NCI-H460 (cell line): ENCODE measurements at places on chromosomes 3 and 15. TPM values are rescaled to one million over a fixed set of nuclear protein-coding genes. Genes with fewer than 3 reads are reported as not detected.

Gene C3orf49
- total RNA-seq, result 31.1 and 34.7 TPM in 2 replicates

DNA sequence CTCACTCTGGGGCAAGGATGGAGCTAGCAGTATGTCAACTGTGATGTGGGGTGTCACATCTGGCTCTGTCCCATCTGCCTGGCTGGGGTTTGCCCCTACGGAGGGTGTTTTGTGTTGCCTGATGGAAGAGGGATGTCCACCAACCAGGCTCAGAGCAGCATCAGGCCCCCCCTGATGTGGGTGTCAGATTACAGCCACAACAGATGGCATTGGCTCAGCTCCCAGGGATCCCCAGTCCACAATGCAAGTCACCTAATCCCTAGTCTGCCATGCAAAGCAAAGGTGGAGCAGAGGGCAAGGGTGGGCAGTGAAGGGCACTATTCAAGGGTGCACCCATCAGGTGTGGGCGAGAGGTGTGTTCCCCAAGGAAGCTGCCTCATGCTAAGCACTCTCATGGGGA lies 48.9 kb upstream of the AMOTL2 start:
- no peak for DNase-seq

DNA sequence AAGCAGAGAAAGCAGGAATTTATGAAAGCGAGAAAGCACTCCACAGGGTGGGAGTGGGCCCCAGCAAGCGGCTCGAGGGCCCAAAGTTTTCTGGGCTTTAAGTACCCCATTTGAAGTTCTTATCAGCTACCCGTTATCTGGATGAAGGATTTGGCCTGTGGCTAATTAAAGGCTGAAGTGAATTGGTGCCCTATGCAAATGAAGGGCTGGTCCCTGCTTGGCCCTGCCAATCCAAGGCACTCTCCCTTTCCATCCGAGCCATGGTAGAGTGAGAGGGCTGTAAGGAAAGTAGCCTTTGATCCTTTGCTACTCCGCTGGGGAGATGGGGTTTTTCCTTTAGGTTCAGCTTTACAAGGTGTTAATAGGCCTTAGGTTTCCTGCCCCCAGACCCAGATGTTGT lies 469.3 kb upstream of the CFAP20DC start:
- DNase-seq, result no peak

GRCh38 chr15:50943638-50944037 lies 35.2 kb downstream of the AP4E1 start:
- no peak for DNase-seq

DNA sequence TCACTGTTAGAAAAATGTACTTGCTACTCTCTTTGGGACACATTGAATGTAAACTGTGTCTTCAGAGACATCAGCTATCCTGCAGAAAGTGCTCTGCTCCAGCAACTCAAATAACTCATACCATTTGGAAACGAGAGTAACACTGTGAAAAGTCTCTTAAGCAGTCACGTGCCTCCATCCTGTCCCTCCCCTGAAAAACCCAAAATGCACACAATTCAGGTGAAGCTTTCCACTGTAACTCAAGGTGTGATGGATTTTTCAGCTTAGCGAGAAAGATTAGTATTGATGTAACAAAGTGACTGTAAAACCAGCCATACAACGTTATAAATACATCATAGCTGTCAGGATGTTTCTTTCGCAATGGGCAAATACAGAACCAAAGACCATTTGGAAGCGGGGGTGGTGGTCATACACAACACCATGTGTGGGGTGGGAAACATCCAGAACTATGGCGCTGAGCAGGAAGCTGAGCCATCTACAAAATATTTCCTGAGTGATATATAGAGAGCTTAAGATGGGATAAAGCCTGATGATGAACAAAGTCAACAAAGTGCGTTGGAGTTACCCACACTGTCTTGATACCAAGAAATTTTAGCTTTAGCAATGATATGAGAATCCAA lies 332.3 kb downstream of the FOXP1 start:
- DNase-seq, result no peak

DNA sequence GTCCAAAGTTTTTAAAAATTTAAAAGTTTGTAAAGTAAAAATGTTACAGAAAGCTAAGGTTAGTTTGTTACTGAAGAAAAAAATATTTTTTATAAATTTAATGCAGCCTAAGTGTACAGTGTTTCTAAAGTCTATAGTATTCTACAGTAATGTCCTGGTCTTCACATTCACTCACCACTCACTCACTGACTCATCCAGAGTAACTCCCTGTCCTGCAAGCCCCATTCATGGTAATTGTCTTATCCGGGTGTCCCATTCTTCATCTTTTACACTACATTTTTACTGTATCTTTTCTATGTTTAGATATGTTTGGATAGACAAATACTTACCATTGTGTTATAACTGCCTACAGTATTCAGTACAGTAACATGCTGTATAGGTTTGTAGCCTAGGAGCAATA lies 36.7 kb upstream of the ATP10A start:
- no peak for DNase-seq

- no peak for DNase-seq
These were observed 11.3 kb downstream of the CGNL1 start for GRCh38 chr15:57387564-57388076.

Gene PRR23B
- not detected in 2 replicates for total RNA-seq

- DNase-seq, result peak; percentile 13
These were observed 342.2 kb downstream of the GBE1 start for GRCh38 chr3:81419228-81419627.

Gene RAB6B
- 0.12 and 0.30 TPM in 2 replicates for total RNA-seq

DNA sequence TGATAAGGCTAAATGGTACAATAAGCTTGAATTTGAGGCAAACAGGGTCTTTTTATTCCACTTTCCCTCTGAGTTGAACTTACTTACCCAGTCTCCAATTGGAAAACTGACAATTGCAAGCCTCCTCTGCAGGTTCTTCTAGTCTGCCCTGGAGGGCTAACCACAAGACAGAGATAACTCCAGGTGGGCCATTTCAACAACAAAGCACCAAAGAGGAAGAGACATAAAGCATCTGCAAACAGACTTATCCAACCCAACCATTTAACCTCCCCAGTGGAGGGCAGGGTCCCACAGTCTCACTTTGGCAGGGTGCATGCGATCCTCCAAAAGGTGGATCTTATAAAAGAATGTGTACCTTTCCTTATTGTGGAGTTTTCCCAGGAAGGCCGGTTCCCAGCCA lies 525.8 kb downstream of the DIPK2A start:
- DNase-seq, result no peak

DNA sequence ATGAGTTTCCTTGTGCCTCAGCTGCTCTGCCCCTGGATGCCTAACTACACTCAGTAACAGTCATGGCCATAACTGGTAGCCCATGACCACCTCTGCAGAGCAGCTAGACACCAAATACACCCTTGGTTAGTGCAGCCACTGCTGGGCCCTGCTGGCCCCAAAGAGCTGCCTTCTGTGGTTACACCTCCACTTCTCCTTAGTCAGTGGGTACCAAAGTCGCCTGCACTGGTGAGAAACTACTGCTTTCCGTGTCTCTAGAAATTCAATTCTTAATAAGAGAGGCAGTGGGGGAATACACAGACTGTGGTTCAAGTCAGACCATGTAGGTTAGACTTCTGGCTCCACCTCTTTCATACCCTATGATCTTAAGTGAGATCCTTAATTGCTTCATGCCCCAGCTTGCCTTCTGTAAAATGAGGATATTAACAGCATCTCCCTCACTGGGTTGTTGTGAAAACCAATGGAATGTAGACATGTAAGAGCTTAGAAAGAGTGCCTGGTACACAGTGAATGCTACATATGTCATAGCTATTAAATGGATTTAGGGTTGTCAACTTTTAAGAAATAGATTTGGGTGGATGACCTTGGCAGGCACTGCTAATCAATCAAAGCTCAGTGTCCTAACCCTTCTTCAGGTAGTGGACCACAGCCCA lies 18.2 kb downstream of the HEG1 start:
- no peak for DNase-seq

- DNase-seq, result no peak
These were observed 36.8 kb downstream of the BDH1 start for GRCh38 chr3:197518881-197519421.

DNA sequence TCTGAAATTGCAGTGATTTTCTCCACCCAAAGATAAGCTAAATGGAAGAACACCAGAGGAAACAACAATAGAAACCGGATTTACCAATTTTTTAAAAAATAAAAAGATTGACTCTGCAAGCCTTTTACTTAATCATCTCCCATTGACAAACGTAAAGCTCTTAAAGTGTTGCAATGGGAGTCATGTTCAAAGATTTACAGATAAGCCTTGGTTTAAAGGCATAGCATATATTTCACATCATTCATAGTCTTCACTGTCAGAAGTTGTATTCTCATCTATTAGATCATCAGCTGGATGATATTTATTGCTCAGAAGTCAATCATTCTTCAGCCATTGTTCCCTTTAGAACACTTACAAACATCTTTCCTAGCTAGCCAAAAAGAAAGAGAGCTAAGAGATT lies 397.6 kb downstream of the GBE1 start:
- no peak for DNase-seq

- no peak for DNase-seq
These were observed 2.1 kb downstream of the CD47 start for GRCh38 chr3:108088697-108089096.

Gene OCA2
- 0.40 and 0.81 TPM in 2 replicates for total RNA-seq

Gene CD276
- total RNA-seq, result 30.2 and 32.8 TPM in 2 replicates

- no peak for DNase-seq
These were observed 6.5 kb downstream of the CHD2 start for GRCh38 chr15:92906563-92907081.

DNA sequence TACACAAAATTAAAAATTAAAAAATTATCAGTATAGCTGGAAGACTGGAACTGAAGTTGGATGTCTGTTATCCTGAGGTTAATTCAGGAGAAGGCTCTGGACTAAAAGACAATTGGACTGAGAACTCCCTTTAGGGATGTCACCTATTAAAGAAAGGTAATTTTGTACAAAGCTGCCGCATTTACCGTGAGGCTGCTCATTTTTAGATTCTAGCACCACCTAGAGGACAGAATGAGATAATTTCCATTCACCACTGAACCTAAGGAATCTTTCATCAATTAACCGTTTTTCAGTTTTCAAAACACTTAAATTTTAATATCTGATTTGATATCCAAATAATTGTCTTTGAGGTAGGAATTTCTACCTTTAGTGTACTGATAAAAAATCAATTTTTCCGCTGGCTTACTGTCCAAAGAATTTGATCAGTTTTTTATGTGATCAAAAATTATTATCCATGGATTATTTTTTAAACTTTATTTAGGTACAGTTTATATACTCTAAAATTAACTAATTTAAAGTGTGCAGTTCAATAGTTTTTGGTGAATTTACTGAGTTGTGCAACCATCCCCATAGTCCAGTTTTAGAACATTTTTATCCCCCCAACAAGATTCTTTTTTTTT lies 106.7 kb upstream of the TNIK start:
- DNase-seq, result peak; percentile 33

DNA sequence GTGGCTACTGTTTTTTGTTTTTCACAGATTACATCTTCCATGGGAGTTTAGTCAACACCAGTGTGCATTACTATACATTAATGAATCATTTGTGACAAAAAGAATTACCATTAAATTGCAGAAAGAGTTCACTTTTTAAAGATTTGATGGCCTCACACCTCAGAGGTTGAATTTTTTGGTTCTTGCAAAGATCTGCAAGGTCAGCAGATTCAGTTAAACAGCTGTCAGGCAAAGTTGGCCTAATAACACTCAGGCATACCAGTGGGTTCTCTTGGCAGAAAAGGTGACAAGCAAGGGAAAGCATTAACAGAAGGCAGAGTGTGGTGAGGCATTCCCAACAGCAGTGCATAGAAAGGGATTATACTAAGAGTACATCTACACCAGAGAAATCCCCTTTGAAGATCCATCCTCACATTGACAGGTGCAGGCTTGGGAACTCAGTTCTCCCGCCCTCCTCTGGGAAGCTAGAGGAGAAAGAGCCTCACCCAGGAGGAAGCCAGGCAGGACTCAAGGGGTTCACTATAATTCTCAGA lies 24.3 kb upstream of the PTX3 start:
- no peak for DNase-seq

Gene RARRES1
- total RNA-seq, result not detected in 2 replicates

Gene CCRL2
- total RNA-seq, result not detected in 2 replicates

DNA sequence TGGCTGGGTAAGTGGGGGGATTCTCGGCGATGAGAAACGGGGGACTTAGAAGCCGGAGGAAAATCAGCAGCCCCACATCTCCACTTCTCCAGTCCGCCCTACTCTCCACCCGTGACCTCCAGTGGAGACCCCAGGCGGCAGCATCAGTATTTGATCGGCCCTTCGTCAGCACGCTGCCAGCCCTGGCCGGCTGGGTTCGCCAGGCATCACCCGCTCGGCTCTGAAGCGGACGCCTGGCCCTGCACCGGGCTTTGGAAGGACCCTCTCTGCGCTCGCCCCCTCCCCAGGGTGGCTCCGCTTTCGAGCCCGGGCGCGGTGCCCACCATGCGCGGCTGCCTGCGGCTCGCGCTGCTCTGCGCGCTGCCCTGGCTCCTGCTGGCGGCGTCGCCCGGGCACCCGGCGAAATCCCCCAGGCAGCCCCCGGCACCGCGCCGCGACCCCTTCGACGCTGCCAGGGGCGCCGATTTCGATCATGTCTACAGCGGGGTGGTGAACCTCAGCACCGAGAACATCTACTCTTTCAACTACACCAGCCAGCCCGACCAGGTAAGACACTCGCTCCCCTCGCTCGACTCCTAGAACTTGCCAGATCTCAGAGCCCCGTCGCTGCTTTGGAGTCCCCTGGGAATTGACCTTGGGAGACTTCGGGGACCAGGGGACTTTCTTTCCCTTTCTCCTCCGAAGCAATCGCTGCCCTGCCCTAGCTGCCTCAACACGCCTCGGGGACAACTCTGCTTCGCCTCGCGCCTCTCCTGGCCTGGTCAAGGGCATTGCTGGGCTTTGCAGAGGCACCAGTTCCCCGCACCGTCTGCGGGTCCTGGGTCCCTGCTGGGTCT lies 561 bp downstream of the SIDT1 start:
- no peak for DNase-seq
